ENCODE measurements at places on chromosomes 6 and 20.

GRCh38 chr6:121157906-121158305 lies 176.4 kb downstream of the TBC1D32 start:
- DNase-seq: no peak

DNA sequence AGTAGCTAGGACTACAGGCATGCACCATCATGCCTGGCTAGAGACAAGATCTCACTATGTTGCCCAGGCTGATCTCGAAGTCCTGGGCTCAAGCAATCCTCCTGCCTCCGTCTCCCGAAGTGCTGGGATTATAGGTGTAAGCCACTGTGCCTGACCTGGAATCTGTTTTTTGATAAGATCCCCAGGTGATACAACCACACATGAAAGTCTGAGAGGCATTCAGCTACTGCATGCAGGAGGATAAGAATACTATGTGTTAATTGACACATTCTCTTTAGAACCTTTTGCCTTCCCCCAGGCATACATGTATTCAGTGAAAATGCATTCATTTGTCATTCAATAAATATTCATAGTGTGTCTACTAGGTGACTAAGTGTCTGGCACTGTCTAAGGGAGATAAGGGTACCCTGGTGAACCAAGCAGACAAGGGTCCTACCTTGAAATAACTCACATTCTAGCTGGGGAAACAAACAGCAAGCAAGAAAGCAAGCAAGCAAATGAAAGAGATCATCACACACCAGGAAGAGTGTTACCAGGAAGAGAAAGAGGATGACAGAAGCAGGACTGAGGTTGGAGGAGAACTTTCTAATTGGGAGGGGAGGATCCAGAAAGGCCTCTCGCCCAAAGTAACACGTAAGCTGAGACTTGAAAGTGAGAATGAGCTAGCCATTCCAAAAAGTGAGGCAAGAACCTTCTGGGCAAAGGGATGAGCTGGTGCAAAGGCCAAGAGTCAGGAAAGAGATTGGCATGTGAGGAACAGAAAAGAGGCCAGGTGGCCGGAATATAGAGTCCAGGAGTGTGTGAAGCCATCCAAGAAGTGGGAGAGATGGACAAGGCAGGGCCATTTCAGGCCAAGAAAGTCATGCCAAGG lies 6.5 kb downstream of the GFOD1 start:
- DNase-seq: no peak

DNA sequence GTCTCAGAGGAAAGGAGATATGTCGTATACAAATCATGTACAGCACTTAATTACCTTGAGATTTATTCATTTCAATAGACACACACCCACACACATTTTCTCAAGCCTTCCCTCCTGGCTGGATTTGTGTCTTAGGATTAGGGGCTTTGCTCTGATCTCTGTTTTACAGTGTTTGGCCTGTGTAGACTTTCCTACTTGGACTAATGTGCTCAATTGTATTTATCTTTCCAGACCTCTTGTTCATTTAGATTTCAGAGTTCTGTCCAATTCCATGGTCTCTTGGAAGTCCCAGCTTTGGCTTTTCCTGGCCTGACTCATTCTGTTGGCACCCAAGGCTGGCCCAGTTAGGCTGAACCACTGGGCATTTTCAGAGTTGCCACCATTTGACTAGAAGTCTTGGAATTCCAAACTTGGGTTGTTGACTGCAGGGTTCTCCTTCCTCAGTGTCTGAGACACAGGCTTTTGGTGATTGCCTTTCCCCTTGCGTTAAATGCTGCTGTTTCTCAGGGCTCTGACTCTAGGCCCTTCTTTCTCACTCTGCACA lies 8.9 kb upstream of the RFPL4B start:
- DNase-seq: no peak

- DNase-seq: no peak
Observed at GRCh38 chr6:36333931-36334725, 2.6 kb downstream of the BNIP5 start.

DNA sequence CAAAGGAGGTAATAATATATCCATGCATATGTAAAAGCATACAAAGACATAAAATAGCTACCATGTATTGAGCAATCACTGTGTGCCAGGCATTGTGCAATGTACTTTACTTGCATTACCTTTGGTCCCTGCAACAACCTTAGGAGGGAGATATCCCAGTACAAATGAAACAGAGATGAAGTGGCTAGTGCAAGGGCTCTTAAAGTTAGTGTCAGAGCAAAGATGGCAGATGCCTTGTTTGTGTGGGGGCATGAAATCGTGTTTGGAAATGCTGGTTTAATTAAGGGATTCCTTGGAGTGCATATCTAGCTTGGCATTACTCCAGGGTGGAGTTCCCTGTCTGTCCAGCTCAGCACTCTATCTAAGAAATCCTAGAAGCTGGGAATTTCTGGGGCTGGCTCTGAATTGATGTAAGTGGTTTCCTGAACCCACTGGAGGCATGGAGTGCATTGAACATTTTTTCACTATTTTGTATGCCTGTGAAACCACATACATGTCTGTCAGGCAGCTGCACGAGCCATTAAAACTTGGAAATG lies 9.8 kb downstream of the PAQR8 start:
- no peak for DNase-seq

DNA sequence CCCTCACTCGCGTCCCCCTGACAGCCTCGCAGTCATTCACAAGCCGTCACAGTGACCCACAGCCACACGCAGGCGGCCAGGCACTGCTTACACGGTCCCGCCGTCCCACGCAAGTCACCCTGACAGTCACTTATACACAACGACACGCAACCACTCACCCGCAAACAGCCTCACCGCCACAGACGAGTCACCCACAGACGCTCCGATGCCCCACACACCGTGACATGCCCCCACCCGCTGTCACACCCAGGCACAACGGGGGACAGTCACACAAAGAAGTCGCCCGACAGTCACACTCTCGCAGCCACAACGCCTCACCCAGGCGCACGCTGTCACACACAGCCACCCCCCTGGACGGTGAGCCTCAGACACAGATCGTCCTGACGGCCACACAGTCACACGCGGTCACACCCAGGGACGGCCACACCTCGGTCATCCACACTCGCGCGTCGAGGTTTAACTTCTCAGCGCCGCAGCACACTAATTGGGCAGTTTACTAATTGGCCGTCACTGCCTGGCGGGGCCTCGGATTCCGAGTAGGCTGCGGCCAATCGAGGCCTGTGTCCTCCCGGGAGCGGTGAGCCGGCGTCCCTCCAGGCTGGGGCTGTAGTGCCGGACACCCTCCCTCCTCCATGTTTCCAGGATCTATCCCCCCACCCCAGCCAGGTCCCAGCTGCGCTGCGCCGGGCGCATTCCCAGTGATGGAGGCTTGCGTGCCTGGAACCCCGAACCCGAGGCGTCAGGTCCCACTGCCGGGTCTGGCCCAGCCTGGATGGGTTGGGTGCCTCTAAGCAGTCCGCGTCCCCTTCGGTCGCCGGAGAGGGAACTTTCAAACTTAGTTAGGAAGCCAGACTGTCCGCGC lies 790 bp downstream of the TOX2 start:
- DNase-seq: no peak

DNA sequence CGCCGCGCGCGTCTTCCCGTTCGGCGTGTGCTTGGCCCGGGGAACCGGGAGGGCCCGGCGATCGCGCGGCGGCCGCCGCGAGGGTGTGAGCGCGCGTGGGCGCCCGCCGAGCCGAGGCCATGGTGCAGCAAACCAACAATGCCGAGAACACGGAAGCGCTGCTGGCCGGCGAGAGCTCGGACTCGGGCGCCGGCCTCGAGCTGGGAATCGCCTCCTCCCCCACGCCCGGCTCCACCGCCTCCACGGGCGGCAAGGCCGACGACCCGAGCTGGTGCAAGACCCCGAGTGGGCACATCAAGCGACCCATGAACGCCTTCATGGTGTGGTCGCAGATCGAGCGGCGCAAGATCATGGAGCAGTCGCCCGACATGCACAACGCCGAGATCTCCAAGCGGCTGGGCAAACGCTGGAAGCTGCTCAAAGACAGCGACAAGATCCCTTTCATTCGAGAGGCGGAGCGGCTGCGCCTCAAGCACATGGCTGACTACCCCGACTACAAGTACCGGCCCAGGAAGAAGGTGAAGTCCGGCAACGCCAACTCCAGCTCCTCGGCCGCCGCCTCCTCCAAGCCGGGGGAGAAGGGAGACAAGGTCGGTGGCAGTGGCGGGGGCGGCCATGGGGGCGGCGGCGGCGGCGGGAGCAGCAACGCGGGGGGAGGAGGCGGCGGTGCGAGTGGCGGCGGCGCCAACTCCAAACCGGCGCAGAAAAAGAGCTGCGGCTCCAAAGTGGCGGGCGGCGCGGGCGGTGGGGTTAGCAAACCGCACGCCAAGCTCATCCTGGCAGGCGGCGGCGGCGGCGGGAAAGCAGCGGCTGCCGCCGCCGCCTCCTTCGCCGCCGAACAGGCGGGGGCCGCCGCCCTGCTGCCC lies 1.1 kb downstream of the SOX4 start:
- no peak for DNase-seq

GRCh38 chr6:157763129-157763903 lies 59.7 kb upstream of the SNX9 start:
- DNase-seq: no peak

- no peak for DNase-seq
Observed at GRCh38 chr20:19668418-19668817, 89.6 kb upstream of the RIN2 start.

- DNase-seq: no peak
Observed at GRCh38 chr6:26264547-26264946, 100.5 kb upstream of the BTN3A2 start.

DNA sequence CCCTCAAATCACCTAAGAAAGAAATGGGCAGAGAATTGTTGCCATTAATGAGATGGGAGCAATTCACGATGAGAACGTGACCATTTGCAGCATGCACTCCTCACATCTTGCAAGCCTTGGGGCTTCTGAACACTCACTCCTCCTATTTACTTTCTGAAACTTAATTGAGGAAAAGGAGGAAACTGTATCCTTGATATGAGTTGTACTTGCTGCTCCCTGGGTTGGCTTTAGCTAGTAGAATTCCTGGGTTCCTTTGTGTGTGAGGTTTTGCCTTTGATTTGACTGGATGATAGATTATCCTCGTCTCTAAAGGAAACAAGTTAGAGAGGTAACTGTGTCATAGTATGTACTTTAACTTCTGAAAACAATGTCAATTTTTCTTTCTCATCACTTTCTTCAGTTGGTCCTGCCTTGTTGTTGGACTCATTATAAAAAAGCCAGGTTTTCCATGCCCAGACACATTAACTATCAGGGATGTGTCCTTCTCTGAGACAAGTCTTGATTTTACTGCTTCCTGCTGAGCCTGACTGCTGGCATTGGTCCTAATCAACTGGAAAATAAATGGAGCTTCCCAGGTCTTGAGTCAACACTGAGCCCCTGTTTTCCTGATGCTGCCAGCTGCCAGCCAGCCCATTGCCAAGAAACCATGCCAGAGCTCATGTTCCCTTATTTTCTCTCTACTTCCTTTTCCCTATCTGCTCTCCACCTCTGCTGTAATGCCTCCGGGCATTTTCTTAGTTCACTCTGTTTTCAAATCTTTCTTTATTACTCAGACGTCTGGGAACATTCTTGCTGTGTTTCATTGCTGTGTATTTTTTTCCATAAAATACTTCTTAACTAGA lies 6.0 kb upstream of the MRAP2 start:
- DNase-seq: peak; percentile 61

- DNase-seq: no peak
Observed at GRCh38 chr6:35736253-35736894, 458 bp upstream of the ARMC12 start.

GRCh38 chr20:3744806-3745685 lies 12.6 kb downstream of the HSPA12B start:
- DNase-seq: no peak

DNA sequence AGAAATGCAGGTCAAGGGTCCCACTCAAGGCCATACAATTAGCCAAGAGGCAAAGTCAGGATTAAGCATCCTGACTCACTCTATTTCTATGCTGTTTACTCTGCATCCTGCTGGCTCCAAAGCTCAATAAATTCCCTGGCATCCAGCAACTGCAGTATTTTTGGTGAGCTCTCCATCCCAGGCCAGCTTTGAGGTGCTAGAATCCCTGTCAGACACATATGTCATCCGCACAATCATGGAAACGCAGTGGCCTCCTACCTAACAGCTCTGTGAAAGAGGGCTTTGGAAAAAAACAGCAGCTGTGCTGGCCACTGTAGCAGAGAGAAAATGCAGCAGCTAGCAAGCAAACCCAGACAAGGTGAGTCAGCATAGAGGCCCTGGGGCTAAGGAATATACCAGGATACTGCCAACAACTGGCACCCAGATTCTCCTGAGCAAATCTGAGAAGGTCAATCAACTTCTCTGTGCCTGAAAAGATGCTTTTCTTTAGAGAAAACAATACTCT lies 58.4 kb downstream of the ANKEF1 start:
- peak; percentile 70 for DNase-seq

DNA sequence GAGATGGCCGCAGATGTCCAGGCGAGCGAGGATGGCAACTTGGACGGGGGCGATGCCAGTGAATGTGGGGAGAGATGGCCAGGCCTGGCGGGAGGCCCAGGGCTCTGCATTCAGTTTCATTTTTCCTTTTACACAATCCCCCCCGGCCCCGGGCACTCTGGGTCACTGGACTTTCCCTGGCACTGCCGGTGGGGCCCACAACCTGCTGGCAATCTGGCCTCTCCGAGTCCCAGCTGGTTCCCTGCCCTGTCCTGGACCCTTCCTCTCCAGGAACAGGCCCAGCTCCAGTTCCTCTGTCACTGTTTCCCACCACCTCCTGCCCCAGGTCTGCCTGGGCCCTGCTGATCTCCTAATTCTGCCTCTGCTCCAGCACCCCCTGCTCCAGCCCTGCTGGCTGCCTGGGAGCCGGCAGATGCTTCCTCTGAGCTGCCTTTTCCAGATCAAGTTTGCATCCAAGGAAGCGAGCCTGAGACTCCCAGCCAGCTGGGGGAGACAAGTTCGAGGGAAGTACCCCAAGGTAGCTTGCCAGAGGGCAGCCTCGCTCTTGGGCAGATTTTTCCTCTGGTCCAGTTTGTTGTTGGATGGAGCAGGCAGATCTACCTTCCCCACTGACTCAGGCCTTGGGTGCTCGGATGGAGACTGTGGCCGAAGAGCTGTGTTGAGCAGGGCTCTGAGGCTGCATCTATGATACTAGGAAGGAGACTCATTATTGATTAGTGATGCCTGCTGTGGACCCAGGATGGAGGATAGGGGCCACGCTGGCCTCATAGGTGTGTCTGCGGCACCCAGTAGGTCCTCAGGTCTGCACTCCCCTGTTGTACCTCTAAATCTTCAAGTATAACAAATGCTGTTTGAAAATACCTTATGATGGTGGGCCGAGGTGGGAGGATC lies 83.2 kb downstream of the CEBPB start:
- no peak for DNase-seq

- DNase-seq: no peak
Observed at GRCh38 chr20:21640556-21640955, 64.9 kb upstream of the PAX1 start.

DNA sequence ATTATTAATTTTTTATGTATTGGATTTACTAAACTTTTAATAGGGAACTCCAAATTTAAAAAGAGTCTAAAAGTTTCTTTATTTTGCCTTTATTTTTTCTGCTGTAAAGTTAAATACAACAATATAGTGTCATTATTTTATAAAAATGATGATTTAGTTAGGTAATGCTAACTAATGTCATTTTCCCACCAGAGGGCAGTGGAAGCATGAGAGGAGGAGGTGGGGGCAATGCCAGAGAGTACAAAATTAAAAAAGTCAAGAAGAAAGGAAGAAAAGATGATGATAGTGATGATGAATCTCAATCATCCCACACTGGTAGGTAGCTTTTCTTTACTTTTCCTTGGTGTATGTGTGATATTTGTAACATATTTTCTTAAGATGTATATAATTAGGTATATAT lies 20.2 kb upstream of the FHL5 start:
- DNase-seq: no peak

All from GM04504 (cell line).